Caudate nucleus (tissue), 63 donors: ENCODE measurements at places on chromosomes 7 and 10.

DNA sequence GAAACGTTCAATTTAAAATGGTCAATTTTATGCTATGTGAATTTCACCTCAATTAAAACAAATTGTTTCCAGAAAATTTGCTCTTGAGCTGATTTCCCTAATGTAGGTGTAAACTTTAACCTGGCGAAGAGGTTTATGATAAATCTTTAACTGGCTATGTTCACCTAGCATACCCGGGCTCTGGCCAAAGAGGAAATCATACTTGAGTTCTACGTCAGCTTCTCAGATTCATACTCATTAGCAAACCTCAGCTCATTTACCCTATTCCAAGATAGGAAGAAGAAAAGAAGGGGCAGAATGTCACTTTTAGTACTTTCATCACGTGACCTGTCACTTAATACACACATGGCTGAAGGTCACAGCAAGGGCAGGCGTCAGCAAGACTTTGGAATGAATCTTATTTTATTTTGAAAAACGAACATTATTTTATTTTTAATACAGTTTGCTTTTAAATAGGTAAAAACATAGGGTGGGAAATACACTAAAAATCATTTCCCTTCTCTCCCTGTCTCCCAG, 97.0 kb downstream of the ABLIM1 start:
- DNase-seq: no peak

GRCh38 chr10:26029858-26030257, 95.8 kb downstream of the MYO3A start:
- no peak for DNase-seq

GRCh38 chr7:68073701-68074100, 1077.1 kb downstream of the TYW1 start:
- no peak for DNase-seq

GRCh38 chr10:90817128-90817889, 40.5 kb downstream of the HTR7 start:
- DNase-seq: no peak

- no peak for DNase-seq
These were observed 6.3 kb downstream of the TMEM176A start for GRCh38 chr7:150806863-150807262.

DNA sequence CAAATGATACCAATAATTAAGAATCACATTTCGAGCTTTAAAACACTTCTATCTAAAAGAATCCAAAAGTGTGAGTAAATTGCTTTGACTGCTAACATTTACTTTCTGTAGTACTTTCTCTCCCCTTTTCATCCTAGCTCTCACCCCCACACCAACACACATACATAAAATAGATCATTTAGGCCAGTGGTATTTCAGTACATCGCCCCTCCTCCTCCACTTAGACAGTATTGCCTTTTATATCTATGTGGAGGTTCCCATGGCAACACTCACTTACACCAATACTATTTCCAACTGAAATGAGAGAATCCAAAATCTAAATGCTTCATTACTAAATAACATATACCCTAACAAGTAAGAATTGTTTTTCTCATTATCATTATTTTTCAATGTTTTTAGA, 58.9 kb downstream of the HIBADH start:
- no peak for DNase-seq

GRCh38 chr10:101323495-101323894, 30.5 kb upstream of the BTRC start:
- no peak for DNase-seq
